ENCODE measurements at places on chromosomes 5 and 9.

DNA sequence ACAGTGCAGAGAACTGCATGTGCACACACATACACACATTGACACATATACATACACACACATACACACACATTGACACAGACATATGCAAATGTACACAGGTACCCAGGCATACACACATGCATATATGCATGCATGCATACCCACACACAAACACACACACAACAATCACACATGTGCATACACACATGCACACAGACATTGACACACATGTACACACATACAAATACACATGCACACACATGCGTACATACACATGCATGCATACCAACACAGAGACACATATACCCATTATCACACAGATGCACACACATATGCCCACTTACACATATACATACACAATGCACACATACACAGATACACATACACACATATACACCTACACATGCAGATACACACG is 299.6 kb upstream of the ADCY2 start:
- DNase-seq: no peak

- no peak for DNase-seq
These were observed 75.3 kb downstream of the TMEM167A start for GRCh38 chr5:83001796-83002381.

- no peak for DNase-seq
These were observed 77.5 kb downstream of the ZSWIM6 start for GRCh38 chr5:61409568-61409967.

GRCh38 chr5:123875561-123876275 is 363.7 kb downstream of the CSNK1G3 start:
- no peak for DNase-seq

DNA sequence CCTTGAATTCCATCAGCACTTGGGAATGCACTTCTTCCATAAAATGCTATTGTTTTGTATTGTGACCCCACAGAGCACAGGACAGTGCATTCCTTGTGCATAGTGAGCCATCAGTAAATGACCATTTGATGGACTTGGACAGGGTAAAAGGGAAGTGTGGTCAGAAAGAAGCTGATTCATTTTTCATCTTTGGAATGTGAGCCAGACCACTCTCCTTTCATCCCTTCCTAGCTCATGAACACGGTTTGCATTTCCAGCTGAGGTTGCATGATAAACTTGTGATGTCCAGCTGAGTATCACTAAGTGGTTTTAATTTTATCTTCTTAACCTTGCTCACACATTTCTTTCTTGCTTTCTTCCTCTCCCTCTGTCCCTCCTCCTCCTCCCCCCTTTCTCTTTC is 101.3 kb downstream of the NUDT12 start:
- DNase-seq: no peak

DNA sequence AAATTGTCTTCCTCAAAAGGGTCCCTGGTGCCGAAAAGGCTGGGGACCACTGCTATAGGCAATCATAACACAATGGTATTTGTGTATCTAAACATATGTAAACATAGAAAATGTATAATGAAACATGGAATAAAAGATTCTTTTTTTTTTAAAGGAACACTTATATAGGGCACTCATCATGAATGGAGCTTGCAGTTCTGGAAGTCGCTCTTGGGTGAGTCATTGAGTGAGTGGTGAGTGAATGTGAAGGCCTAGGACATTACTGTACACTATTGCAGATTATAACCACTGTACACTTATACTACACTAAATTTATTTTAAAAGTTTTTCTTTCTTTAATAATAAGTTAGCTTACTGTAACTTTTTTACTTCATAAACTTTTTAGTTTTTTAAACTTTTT is 176.4 kb downstream of the ARRDC3 start:
- no peak for DNase-seq

DNA sequence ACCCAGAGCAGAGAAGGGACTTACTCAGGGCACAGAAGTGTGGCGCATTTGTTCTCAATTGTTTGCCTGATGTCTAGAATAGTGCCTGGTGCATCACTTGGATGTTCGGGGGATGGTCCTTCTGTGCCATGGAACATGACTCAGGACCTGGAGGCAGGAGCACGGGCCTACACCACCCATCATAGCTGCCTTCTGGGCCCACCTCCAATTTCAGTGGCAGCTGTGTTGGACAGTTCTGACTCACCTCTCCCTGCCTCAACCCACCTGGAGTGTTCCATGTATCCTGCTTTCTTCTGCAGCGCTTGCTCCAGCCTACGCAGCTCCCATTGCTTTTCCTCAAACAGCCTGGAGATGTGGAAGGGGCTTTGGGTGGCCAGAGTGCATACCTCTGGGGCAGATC is 12.5 kb upstream of the CXCL14 start:
- DNase-seq: no peak

GRCh38 chr5:144566747-144567420 is 396.2 kb downstream of the KCTD16 start:
- DNase-seq: no peak

All from CD4-positive, alpha-beta T cell treated with Interleukin-4 for 4 hours (primary cell).